ENCODE measurements at places on chromosomes 6 and 20.
A peak's percentile ranks its signal among the peaks of the same experiment; 100 is the strongest.

DNA sequence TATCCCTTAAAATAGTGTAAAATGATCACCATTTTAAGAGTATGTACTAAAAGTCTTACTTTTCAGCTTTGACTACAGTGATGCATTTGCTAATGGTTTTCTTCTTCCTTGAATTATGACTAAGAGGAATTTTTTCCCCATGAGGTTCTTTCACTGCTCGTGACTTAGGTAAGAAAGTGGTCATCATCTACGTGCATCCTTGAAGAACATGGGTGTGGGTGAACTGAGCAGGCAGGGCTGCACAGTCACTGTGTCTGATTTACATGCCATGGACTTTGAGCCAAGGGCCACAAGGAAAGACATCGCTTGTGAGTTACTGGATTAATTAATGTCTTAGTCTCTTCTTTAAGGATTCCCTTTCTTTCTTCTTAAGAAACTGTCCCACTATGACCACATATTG lies 33.3 kb downstream of the NQO2 start:
- no peak for DNase-seq

DNA sequence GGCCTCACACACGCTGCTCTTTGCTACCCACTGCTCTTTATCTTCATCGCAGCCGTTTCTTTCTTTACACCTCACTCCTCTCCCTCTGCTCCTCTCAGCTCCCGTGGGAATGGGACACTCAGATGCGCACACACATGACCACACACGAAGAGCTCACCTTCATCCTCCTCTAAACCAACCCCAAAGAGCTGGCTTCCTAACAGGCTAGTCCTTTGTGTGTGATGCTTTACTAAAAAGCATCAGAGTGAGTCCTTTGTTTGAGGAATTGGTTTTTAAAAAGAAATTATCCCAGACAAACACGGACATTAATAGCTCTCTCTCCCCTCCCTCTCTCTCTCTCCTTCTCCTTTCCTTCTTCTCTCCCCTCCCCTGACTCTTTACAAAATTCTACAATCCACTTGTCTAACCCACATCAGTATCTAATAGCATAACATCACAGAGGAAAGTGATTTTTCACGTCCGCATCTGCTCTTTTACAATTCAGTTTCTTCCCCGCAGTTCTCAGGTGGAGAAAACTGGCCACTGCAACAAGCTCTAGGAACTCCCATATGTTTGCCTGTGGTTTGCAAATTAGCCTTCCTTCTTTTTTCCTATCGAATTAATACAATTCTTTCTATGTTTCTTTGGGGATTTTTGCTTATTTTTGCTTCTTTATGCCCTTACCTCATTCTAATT lies 306.8 kb upstream of the CNR1 start:
- no peak for DNase-seq

GRCh38 chr20:40860487-40860902 lies 168.1 kb upstream of the TOP1 start:
- no peak for DNase-seq

- no peak for DNase-seq
These were observed 94.2 kb upstream of the TAB2 start for GRCh38 chr6:149223120-149223903.

- no peak for DNase-seq
These were observed 53.7 kb downstream of the GFOD1 start for GRCh38 chr6:13433709-13434121.

DNA sequence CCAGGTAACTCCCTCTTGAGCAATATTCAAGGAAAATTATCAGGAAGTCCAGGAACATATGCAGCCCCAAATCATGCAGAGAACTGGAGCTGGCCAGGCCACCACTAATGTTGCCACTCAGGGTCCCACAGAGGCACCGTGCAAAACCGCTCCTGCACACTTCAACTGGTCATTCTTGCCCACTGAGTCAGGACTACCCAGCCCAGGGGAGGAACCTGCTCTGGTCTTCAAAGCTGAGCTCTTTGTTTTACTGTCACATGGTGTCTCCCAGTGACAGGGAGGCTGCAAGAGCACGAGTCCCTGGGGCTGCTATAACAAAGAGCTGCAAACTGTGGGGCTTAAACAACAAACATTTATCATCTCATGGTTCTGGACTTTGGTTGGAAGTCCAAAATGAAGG lies 336.0 kb upstream of the PRDM1 start:
- DNase-seq, result no peak

GRCh38 chr6:34460796-34461507 lies 4.9 kb upstream of the PACSIN1 start:
- DNase-seq, result no peak

DNA sequence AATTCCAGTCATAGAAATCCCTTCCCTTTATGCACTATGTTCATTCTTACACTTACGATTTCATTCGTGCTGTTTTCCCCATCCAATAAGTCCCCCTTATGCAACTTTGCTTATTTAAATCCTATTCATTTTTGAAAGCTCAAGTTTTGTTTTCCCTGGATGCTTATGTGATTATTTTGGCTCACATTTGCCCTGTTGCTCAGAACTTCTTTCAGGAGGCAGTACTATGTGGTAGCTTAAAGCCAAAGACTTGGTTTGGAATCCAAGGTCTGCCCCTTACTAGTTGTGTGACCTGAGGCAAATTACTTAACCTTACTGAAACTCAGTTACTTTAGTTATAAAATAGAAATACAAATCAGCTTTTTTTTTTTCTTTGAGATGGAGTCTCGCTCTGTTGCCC lies 59.6 kb downstream of the MOXD1 start:
- peak; percentile 49 for DNase-seq

DNA sequence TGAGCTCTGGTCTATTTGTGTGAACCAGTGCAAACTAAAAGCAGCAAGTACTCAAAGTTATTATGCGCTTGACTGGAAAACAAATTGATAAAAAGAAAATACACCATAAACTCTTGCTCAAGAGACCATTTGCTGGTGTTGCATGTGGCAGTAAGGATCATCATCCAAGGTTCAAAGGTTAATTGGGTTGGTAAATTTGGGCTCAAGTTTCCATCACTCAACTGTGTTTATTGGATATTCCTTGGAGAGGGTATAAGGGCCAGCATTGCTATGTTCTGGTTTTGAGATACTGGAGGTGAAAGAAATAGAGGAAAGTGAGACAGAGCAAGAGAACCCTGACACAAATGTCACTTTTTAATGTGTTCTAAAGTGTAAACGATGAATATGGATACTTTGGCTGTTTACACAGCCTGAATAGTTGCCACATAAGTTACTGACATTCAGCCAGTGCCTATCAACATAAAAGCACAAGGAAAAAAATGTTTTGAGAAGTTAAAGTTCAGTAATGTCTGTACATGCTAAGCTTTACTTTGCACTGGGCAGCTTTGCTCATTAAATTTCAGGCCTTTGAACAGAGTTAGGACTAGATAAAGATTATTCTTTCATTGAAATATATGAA lies 736.1 kb downstream of the HDGFL1 start:
- DNase-seq, result no peak

- DNase-seq, result no peak
These were observed 466.9 kb upstream of the NRSN1 start for GRCh38 chr6:23659125-23659524.

DNA sequence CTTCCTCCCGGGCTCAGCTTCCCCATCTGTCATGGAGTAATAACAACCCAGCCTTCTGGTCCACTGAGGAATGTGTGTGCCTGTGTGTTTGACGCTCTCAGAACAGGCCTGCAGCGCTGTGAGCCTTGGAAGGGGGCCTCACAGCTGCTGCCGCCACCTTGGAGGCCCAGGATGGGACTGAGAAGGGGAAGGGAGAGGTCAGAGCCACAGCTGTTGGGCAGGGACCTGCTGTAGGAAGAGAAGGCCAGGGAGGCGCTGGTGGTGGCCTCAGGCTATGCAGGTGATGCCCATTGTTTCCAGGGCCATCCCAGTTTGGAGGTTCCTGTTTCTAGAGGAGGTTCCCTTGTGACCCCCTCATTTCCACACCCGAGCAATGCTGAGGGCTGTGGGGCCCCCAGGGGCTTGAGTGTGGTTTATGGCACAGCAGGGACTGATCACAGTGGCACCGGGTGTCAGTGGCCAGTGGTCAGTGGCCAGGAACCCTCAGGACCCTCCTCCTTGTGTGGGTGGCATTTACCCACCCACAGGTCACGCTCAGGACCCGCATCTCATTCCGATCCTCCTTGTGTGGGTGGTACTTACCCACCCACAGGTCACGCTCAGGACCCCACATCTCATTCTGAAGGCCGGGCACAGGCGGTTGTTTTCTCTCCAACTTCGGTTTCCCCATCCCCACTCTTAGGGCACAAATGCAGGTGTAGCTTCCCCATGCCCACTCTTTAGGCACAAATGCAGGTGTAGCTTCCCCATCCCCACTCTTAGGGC lies 14.0 kb downstream of the TPD52L2 start:
- DNase-seq, result no peak

- no peak for DNase-seq
These were observed 364.1 kb upstream of the BTBD3 start for GRCh38 chr20:11553603-11554002.
